ENCODE measurements at places on chromosomes 12 and 14.
A peak's percentile ranks its signal among the peaks of the same experiment; 100 is the strongest.

DNA sequence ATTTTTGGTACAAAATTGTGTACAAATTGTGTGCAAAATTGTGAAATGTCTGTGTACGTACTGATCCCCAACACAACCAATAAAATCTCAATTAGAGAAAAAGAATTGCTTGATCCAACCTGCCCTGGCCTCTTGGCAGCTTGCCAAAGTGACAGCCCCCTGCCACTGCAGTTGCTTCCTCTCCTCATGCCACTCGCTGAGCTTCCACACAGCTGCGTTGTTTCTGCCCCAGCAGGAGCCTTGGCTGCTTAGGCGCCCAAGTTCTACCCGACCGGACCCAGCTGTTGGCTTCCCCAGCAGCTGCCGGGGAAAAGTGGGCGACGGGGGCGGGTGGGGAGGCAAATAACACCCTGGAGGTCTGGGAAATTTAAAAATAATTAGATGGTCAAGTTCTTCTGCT lies 171.8 kb upstream of the ATF7IP start:
- no peak for DNase-seq

DNA sequence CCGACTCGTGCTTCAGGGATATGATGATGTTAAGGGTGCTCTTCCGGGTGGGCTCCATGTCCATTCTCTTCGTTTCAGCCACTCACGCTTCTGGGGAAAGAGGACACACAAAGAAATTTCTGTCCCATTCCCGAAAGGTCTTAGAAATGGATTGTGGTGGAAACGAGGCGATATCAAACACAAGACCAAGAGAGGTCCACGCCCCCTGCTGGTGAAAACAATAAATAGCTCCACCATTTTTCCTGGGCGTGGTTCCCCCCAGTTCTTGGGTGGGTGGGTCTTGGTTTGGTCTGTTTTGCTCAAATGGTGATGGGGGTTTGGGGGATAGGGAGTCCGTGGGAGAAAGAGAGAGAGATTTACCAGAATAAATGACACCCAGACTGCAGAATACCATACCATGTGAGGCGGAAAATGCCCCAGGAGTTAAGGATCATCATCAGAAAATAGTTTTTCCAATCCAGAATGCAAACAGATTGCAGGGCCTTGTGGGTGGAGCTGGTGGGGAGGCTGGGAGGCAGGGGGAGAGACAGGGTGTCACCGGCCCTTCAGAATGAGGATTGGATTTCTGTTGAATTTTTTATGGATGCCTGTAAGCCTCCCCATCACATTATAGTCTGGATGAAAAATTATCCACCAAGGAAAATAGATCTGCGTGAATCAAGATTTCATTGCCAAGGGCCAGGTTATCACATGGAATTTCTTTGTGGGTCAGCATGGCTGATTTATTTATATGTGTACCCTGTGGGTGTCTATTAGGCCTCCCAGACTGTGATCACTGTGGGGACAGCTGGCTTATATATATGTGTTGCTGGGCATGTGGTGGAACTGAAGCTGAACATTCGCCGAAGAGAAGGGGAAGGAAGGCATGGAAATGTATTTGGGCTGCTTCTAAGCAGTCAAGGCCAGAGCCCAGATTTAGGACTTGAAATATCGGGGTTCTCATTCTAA lies 55.8 kb downstream of the SRRM4 start:
- no peak for DNase-seq

GRCh38 chr12:48044396-48044795 lies 40.1 kb upstream of the COL2A1 start:
- no peak for DNase-seq

DNA sequence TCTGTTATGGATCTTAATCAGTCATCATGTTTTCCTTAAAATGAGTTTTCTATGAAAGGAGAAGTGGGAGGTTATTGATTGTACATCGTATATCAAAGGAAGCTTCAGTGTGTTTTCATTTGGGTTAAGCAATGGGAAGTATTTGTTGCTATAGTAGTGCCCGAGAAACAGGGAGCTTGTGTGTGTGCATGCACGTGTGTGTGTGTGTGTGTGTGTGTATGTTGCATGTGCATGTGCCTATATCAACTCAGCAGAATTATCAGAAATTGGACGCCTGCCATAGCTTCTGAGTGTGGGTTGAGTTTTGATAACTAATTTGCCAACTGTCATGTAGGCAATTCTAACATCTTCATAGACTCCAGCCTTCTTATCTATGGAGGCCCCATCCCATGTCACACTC lies 246.1 kb upstream of the CRY1 start:
- DNase-seq = no peak

- DNase-seq = no peak
Observed at GRCh38 chr14:102622262-102622885, 29.9 kb downstream of the RCOR1 start.

GRCh38 chr12:72622556-72622955 lies 350.4 kb downstream of the TRHDE start:
- DNase-seq = no peak

DNA sequence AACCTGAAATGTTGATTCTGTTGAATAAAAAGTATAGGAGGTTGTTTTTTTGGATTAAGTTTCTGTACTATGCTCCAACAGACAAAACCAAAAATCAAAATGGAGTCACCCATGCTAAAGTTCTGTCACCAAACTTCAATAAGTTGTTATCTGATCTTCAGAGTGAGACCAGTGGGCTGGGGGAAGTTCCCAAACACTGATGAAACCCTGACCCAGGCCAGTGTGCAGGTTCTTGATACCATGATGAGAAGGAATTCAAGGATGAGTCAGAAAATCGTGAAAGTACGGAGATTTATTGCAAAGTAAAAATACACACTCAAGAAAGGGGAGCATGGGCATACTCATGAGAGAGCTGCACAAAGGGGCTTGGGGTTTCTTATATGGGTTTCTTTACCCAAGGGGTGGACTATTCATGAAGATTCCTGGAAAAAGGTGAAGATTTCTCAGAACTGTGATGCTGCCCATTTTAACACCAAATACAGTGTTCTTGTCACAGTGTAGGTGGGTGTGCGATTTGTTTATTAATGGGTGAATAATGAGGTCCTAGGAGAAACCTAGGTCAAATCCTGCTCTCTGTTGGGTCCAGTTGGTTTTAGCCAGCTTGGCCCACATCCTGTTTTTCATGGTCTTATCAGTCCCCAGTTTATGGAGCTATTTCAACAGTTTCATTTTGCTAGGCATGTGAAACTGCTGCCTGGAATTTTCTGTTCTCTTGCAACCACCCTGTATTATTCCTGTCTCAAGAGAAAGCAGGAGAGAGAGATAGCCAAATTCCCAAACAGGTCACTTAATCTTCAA lies 27.5 kb upstream of the DENND5B start:
- DNase-seq = no peak

DNA sequence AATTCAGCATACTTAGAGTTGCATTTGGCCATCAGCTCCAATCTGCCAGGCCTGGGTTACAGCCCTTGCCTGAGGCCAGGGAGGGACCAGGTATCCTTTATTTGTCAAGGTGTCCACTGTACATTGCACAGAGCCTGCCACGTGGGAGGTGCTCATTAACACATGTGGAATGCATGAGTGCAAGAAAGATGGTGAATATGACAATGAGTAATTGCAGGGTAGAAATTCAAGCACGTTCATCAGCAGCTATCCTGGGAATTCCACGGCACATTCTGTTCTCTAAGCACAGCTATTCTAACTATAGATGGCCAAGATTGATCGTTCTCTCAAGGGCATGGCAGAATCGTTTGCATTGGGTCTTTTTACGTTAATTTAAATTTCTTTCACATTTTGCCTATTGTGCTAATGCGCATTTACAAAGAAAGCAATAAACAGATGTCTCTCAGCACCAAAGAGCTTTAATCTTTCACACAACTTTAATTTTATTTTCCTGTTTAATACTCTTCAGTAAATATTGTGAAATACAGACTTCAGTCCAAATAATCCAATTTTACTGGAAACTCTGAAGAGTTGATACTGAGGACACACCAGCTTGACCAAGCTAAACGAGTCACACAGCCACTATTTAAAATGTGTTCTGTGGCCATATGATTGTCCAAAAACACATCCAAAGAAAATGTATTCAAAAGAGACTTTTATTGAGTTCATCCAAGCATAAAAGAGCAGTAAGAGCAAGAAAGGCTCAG lies 1025.7 kb upstream of the TMEM132C start:
- DNase-seq = no peak

GRCh38 chr12:17992002-17992656 lies 97.9 kb downstream of the RERGL start:
- DNase-seq = no peak

- DNase-seq = no peak
Observed at GRCh38 chr14:74504874-74505720, 11.5 kb downstream of the ISCA2 start.

DNA sequence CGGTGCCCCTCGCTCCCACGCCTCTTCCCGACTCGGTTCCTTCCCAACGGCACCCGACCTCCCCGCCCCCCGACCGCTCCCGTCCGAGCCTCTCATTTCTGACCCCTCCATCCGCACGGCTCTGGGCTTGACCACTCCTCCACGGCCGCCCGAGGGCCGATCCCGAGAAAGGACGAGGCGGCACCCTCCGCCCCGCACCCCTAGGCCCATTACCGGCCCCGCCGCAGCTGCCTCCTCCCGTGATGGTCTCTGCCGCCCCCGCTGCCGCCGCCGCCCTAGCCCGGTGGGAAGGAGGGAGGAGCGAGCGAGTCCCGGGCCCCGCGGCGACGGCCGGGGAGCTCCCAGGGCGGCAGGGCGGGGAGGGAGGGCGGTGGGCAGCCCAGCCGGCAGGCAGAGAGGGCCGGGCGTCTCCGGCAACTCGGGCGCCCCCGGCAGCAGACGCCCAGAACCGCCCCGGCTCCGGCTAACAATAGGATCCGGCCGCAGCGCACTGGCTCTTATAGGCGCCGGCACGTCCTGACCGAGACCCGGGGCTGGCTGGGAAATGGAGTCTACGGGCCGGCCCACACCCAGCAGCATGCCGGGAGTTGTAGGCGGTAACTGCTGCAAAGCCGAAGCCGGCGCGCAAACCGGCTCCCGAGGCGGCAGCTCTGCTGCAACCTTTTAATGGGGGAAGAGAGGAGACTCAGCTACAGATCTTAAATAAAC lies at the start of gene CSRNP2:
Gene CSRNP2, minus strand, starts transcription at position 471 of the 708 bp plus-strand sequence. CDS start 7,035 bp downstream, outside the sequence.
- peak; percentile 89 for DNase-seq

DNA sequence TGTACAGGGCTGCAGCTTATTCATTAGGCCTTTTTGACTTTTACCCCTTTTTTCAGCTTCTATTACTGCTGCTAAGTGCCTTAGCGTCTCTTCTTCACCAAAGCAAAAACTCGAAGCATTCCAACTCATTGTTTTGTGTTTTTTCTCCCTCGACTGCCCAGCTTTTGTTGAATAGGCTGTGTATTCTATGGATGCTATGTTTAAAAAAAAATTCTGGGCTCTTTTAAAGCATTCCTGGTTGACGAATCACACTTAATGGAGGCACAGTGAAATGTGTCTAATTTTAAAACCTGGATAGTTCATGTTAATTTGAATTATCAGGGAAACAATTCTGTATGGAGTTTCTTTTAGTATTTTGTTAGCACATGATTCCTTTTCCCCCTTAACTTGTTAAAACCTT lies 29.7 kb downstream of the KTN1 start:
- no peak for DNase-seq

- no peak for DNase-seq
Observed at GRCh38 chr14:21026988-21027315, 2.1 kb upstream of the NDRG2 start.
